ENCODE measurements at places on chromosomes 2 and 18.

- no peak for DNase-seq
These were observed 57.8 kb upstream of the ST8SIA3 start for GRCh38 chr18:57294547-57294946.

DNA sequence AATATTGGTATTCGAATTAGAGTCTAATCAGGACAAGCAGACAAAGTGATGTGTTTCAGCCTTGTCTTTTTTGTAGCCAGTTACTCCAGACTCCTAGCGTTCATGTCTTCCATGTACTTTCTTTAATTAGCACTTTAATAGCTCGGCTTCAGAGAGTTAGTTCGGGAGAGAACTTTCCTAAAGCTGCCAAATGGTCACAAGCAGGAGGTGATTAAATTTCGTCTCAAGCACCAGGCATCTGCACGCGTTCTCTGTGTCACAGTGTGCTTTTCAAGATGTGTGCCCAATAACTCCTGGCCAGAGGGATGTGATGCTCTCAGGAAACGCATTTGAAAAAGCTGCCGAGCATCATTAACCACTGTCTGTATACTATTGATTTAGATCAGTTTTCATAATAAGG, 790.8 kb downstream of the SOCS6 start:
- DNase-seq, result no peak

- no peak for DNase-seq
These were observed 44.9 kb downstream of the ZEB2 start for GRCh38 chr2:144475044-144475443.

- DNase-seq, result no peak
These were observed 245.7 kb downstream of the LOXHD1 start for GRCh38 chr18:46411191-46411828.

DNA sequence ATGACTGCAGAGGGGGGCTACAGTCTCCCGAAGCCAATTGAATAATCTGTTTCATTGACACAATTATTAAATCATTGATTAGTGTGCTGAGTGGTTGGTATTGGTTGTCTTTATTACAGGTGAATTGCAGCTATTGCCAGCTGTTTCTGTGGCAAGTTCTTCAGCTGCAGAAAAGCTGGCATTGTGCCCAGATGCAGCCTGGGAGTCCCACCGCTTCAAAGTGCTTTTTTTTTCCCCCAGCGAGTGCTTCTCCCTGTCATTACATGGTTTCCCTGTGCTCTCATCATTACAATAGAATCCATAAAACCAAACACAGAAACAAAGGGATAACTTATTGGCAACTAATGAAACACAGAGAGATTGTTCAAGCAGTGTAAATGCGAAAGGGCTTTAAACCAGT, 164.7 kb downstream of the GRB14 start:
- no peak for DNase-seq

GRCh38 chr2:146489386-146489785, 1355.4 kb upstream of the ACVR2A start:
- DNase-seq, result no peak

DNA sequence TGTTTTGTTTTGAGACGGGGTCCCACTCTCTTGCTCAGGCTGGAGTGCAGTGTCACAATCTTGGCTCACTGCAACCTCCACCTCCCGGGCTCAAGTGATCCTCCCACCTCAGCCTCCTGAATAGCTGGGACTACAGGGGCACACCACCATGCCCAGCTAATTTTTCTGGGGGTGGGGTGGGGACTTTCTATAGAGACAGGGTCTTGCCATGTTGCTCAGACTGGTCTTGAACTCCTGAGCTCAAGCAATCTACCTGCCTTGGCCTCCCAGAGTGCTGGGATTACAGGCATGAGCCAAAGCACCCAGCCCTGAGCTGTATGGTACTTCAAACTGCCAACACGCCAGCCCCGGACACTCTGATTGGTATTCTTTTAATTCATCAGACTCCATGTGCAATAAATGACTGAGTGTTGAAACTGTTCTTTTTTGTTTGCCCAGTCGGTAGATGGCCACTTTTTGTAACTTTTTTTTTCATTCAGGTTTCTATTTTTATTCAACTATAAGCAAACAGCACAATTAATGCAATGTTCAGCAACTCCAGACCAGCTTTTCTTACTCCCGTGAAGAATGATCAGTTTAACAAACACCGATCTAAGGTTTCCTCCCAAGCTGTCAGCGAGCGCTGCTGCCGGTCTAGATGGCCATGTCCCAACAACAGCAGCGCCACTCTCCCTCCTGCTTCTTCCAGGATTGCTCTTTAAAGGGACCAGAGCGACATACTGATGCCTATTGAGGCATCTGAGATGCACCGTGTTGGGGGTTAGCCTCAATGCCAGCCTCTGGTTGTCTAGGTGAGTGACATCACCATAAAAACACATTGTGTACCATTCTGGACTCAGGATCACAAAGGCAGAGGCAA, 12.5 kb upstream of the TGOLN2 start:
- no peak for DNase-seq

DNA sequence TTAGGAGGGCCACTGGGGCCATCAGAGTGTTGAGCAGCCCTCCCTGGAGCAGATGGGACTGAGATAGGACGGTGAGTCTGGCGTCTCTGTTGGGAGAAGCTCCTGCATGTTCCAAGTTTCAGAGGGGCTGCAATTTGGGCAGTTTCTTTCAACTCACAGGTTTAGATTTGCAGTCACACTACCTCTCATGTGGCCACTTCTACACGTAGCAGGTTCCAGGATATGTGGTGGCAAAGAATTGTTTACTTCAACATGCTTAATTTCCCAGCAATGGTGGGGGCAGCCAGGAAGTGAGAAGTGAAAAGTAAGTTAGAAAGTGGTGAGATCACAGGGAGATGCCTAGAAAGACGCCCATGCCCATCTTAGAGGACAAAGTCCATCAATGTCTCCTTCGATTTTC, 9.3 kb downstream of the NCK2 start:
- DNase-seq, result no peak

- DNase-seq, result no peak
These were observed 836.5 kb upstream of the ID2 start for GRCh38 chr2:7845332-7845731.

GRCh38 chr2:106028192-106028591, 165.9 kb downstream of the UXS1 start:
- DNase-seq, result no peak

DNA sequence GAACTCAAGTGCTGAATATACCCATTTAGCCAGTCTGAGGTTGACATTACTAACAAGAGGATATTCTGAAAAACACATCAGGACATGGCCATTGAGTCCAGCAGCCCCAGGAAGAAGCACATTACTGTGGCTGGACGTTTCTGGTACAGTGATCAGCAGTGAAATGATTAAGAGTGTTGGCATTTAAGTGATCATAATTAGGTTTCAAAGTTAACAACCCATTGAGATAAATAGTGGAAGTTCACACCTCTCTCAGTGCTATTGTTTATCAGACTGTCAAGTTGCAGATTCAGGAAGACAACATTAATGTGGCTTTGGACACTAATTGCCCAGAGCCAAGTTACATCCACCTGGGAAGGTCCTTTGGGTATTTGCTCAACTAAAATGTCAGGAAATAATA, 139.5 kb upstream of the GAREM1 start:
- DNase-seq, result no peak

- no peak for DNase-seq
These were observed 167.0 kb downstream of the AFF3 start for GRCh38 chr2:99975386-99975785.

DNA sequence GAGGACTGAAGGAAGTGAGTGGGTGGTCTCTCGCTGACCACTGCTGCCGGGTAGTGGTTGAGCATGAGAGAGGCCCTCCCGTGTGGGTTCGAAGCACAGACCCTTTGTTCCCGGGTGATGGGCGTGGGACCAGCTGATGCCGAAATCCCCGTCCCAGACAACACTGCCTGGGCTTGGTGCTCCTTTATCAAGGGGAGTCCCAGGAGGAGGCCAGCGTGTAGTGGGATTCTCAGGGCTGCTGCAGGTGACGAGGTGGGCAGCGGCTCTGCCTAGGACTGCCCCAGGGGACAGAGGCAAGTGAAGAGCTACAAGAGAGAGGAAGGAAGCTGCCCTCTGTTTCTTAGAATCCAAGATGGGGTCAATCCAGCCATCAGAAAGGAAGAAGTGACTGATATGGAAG, 251.3 kb upstream of the PXDN start:
- no peak for DNase-seq

- DNase-seq, result no peak
These were observed 194.4 kb downstream of the LPIN1 start for GRCh38 chr2:11940799-11941198.

- no peak for DNase-seq
These were observed 68.1 kb upstream of the SPTBN1 start for GRCh38 chr2:54388076-54388475.

- no peak for DNase-seq
These were observed 99.0 kb downstream of the MBD2 start for GRCh38 chr18:54125429-54125828.
